MV-4-11 (cell line): ENCODE measurements at places on chromosomes 6 and 20.

GRCh38 chr6:135281964-135282363 lies 100.9 kb downstream of the MYB start:
- DNase-seq, result peak; percentile 26

GRCh38 chr20:45835329-45835765 lies 1.7 kb downstream of the SNX21 start:
- DNase-seq, result peak; percentile 80

DNA sequence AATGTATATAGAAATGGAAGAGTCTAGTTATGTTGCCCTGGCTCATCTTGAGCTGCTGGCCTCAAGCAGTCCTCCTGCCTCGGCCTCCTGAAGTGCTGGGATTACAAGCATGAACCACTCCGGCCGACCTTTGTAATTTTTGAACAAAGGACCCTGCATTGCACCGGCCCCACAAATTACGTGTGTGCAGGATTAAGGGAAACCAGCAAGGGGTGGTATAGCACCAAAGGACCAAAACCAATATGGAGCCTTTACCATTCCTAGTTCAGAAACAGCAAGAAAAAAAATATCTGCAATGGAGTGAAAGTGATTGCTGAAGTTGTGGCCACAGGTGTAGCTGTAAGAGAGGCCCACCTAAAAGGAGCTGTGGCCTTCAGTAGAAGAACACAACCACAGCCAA lies 8.2 kb upstream of the TRERF1 start:
- no peak for DNase-seq

DNA sequence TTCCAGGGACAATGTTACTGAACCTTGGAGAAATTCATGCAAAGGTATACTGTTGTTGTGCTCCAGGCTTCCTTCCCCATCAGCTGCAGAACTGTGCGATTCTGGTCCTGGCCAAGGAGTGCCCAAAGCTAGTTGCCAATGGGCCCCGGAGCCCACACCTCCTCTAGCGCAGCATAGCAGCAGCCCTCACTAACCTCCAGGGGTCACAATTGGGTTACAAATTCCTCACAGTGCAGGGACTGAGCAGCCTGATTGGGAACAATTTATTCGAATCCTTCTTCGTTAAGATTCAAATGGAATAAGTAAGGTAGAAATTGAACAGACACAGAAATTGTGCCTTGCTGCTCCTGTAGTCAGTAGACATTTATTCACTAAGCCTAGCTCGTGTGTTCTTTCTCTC lies 284.9 kb downstream of the PRKN start:
- DNase-seq, result no peak
